ENCODE measurements at places on chromosomes 16 and 17.

DNA sequence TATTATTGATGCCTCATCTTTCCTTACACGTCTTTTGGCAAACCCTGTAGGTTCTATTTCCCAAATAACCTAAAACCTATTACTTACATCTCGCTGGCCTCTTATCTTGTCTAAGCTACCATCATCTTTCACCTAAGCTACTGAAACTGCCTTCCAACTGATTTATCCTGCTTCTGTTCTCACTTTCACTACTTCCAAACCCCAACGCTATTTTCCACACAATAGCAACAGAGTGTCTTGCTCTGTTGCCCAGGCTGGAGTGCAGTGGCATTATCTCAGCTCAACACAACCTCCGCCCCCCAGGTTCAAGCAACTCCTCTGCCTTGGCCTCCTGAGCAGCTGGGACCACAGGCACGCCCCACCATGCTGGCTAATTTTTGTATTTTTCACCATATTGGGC, 52.8 kb upstream of the INTS2 start:
- no peak for DNase-seq
- peaks cover 56% of the 10 kb centered on the region for H3K36me3 ChIP-seq
- peaks cover 4% of the 10 kb centered on the region for H3K4me1 ChIP-seq
- H3K27ac ChIP-seq: no peak overlapping the region
- no peak overlapping the region for H3K4me3 ChIP-seq

GRCh38 chr17:60563743-60564142, 36.2 kb upstream of the PPM1D start:
- no peaks in the 10 kb centered on the region for H3K4me1 ChIP-seq
- no peak overlapping the region for H3K27ac ChIP-seq
- no peak for DNase-seq

- peaks cover 2% of the 10 kb centered on the region for H3K36me3 ChIP-seq
- peaks cover 14% of the 10 kb centered on the region for H3K27me3 ChIP-seq
These were observed 541 bp downstream of the GPT2 start for GRCh38 chr16:46884513-46885293.

DNA sequence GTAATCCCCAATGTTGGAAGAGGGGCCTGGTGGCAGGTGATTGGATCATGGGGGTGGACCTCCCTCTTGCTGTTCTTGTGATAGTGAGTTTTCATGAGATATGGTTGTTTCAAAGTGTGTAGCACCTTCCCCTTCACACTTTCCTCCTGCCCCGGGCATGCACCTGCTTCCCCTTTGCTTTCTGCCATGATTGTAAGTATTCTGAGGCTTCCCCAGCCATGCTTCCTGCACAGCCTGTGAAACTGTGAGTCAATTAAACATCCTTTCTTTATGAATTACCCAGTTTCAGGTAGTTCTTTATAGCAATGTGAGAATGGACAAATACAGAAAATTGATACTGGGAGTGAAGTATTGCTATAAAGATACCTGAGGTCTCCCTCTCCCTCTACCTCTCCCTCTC, 29.4 kb downstream of the RNF112 start:
- H3K4me1 ChIP-seq: peaks cover 2% of the 10 kb centered on the region
- no peak overlapping the region for H3K27ac ChIP-seq
- H3K27me3 ChIP-seq: peaks cover 28% of the 10 kb centered on the region
- no peak for DNase-seq

GRCh38 chr17:72764632-72765041, 327.9 kb downstream of the SLC39A11 start:
- no peak for DNase-seq
- H3K4me3 ChIP-seq: no peak overlapping the region
- no peaks in the 10 kb centered on the region for H3K4me1 ChIP-seq
- no peaks in the 10 kb centered on the region for H3K36me3 ChIP-seq

DNA sequence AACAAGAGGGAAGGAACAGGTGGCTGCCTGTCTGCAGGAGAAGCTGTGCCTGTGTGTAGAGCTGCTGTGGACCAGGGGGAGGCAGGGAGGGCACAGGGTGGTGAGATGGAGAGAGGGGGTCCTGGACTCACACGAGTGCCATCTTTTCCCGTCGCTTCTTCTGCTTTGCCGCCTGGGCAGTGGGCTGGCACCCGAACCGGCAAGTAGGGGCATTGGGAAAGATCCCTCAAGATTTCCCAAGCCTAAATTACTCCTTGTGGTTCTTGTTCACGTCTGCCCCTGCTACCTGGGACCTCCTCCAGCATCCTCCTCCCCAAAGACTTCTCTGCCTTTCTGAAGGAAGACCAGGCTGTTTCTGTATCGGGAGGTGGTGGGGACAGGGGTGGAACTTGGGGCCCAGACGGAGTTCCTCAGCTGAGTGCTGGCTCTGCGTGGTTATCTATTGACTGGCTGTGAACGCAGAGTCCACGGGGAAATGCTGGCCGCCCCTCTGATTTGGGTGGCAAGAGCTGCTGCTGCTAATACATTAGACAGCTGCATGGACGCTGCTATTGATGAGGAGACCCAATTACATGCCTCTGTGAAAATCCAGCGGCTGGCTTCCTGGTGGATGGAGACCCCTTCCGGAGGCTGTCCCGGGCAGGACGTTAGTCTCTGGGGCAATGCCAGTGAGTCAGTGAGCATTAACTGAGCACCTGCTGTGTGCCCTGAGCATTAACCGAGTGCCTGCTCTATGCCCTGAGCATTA, 114.5 kb downstream of the OR1D5 start:
- H3K4me1 ChIP-seq: peaks cover 11% of the 10 kb centered on the region
- peaks cover 8% of the 10 kb centered on the region for H3K27me3 ChIP-seq
- DNase-seq: no peak

GRCh38 chr17:75828076-75828400, 16.2 kb downstream of the UNC13D start:
- H3K4me1 ChIP-seq: peaks cover 30% of the 10 kb centered on the region
- no peak for DNase-seq
- H3K4me3 ChIP-seq: peak overlapping the region; percentile 35
- H3K27ac ChIP-seq: peak overlapping the region; percentile 93
- peaks cover 46% of the 10 kb centered on the region for H3K36me3 ChIP-seq

- no peak for DNase-seq
- peaks cover 36% of the 10 kb centered on the region for H3K36me3 ChIP-seq
- peak overlapping the region; percentile 92 for H3K27ac ChIP-seq
These were observed 1.4 kb upstream of the TXNDC11 start for GRCh38 chr16:11744075-11744470.

DNA sequence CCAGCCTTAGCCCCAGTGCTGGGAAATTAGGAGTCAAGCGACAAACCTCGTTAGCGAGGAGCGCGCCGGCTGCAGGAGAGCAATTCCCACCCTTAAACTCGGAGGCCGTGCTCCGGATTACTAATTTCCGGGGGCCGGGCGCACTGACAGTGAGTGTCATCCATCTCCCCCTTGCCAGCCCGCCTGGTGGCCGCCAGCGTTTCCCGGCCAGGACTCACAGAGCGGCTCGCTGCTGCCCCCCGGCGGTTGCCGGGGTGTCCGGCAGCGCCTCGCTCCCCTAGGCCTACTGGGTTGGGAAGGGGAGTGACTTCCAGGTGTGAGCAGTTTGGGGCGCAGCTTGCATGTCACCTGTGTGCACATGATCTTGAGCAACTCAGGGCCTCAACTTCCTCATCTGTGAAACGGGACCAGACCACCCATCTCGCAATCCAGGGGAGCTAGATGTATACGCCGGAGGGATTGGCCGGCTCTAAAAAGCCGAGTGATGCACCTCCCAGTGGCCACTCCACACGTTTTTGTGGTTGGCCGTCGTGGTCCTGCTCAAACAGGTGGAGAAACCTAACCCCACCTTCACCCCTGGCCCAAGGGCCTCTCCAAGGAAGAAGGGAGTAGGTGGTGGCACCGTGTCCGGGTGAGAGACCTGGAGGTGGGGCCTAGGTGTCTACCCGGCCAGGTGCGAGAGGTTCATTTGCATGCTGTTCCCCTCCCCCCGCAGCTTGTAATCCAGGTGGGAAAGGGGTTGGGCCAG, 2.5 kb upstream of the GSE1 start:
- H3K27me3 ChIP-seq: peaks cover 8% of the 10 kb centered on the region
- peak; percentile 85 for DNase-seq
- H3K4me3 ChIP-seq: peak overlapping the region; percentile 63
- H3K36me3 ChIP-seq: no peaks in the 10 kb centered on the region
- H3K4me1 ChIP-seq: peaks cover 32% of the 10 kb centered on the region

GRCh38 chr16:888901-889570, 81.7 kb downstream of the LMF1 start:
- no peaks in the 10 kb centered on the region for H3K4me1 ChIP-seq
- DNase-seq: no peak
- H3K27ac ChIP-seq: no peak overlapping the region
- H3K27me3 ChIP-seq: no peaks in the 10 kb centered on the region
- no peak overlapping the region for H3K4me3 ChIP-seq
- H3K36me3 ChIP-seq: no peaks in the 10 kb centered on the region

GRCh38 chr17:32654324-32654723, 167.5 kb downstream of the CDK5R1 start:
- H3K4me1 ChIP-seq: peaks cover 7% of the 10 kb centered on the region
- no peak for DNase-seq
- no peak overlapping the region for H3K4me3 ChIP-seq
- H3K36me3 ChIP-seq: peaks cover 19% of the 10 kb centered on the region
- no peak overlapping the region for H3K27ac ChIP-seq

- no peaks in the 10 kb centered on the region for H3K4me1 ChIP-seq
- no peak for DNase-seq
- peaks cover 7% of the 10 kb centered on the region for H3K27me3 ChIP-seq
- H3K27ac ChIP-seq: no peak overlapping the region
These were observed 231.0 kb downstream of the C16orf78 start for GRCh38 chr16:49604602-49605001.

GRCh38 chr17:80154166-80154565, 7.2 kb upstream of the EIF4A3 start:
- H3K4me3 ChIP-seq: no peak overlapping the region
- no peak overlapping the region for H3K27ac ChIP-seq
- peaks cover 22% of the 10 kb centered on the region for H3K4me1 ChIP-seq
- H3K36me3 ChIP-seq: peaks cover 25% of the 10 kb centered on the region
- no peak for DNase-seq

GRCh38 chr17:40901981-40902474, 17.0 kb upstream of the KRT20 start:
- no peak overlapping the region for H3K27ac ChIP-seq
- DNase-seq: no peak
- H3K36me3 ChIP-seq: no peaks in the 10 kb centered on the region

DNA sequence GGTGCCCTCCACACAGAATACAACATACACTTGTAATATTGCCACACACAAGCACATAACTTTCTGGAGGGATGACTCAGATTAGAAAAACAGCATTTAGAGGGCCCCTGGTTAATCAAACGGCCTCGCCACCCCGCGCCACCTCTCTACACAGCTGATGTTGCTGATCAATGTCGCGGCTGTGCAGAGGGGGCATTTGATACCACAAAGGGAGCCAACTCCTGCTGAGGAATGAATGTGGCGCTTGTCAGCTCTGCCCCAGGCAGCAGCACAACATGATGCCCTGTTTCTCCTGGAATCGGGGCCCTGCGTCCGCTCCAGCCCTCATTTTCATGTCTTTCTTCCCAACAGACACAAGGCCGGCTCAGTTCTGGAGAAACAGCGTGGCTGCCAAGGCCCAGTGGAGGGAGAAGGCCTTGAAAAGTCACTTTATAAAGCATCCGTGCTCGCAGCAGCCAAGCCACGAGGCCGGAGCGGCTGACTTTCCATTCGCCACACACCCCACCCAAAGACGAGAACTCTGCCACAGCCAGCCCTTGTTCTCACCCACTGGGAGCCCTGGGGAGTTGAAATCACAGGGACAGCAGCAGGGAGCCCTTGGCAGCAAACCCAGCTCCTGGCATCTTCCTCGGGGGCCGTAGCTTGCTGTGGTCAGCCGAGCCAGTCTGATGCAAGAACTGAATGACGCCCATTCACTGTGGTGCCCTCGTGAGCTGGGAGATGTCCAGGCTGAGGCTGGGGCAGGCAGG, 65.6 kb downstream of the XYLT1 start:
- H3K4me1 ChIP-seq: peaks cover 9% of the 10 kb centered on the region
- H3K4me3 ChIP-seq: no peak overlapping the region
- no peak for DNase-seq
- peaks cover 6% of the 10 kb centered on the region for H3K36me3 ChIP-seq
- H3K27ac ChIP-seq: no peak overlapping the region
